ENCODE measurements at places on chromosomes 16 and 17.

DNA sequence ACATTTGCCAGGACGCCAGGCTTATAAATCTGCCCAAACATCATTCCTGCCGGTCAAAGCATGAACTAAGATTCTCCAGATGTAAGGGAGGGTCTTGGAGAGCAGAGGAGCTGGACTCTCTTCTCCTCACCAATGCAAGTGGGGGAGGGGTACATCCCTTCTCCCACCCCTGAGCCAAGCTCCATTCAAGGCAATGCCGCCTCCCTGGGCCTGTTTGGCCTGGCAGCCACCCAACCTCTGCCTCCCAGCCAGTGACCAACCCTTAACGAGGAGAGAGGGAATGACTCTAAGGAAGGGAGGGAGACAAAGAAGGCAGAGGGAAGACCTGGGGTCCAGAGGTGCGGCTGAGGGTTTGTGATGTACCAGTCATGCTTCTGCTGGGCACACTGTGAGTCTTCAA is 13.8 kb downstream of the C17orf50 start:
- peak; percentile 48 for DNase-seq

GRCh38 chr17:16013943-16014407 is 14.4 kb downstream of the TTC19 start:
- DNase-seq = peak; percentile 52

GRCh38 chr16:2518823-2519710 is 1.1 kb upstream of the AMDHD2 start:
- DNase-seq = no peak

DNA sequence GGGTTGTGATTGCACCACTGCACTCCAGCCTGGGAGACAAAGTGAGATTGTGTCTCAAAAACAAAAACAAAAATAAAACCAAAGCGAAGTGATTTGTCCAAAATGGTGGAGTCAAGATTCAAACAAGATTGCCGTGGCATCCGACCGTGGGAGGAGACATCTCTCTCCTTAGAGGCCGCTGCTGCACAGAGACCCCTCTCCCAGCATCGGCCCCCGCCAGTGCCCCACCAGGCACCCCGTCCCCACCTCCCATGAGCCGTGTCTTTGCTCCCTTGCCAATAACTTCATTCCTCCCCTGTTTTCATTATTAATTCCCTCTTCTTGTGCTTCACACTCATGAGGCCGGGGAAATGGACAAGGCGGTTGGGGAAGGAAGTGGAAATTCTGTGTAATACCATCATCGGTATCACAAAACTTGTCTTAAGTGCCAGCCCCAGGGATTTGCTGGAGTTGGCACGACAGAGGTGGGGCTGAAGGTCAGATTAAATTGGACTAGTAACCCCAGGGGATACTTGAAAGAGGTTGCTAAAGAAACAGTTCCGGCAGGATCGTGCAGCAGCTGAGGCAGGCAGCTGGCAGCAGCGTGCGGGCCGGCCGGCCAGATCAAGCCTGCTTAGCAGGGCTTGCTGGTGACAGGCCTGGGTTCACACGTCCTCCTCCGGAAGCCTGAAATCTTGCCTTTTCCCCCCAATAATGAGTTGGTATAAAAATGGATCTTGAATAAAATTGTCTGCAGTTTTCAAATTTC is 66.8 kb downstream of the RTN4RL1 start:
- DNase-seq = peak; percentile 50

- DNase-seq = no peak
These were observed 23.2 kb downstream of the USP43 start for GRCh38 chr17:9668517-9668916.

Data from AG20443 (cell line).